ENCODE measurements at places on chromosomes 2 and 18.

DNA sequence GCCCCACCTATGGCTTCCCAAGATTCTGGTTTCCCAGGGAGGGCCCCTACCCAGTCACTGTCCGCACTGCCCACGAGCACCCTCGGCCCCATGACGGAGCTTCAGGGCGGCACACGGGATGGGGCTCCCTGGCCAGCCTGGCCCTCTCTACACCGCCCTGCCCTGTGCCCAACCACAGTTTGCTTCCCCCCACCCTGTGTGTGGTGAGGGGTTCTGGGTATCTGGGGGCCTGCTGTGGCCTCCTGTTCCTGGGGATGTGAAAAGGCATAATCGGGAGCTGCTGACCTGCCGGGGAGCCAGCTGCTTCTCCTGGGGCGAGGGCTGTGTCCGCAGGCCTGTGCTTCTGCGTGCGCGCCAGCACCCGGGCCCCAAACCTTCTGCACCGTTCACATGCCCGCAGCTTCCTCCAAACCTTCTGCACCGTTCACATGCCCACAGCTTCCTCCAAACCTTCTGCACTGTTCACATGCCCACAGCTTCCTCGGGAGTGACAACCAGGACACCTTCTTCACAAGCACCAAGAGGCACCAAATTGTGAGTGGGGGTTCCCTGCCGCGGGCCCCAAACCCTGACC, 12.4 kb downstream of the ANO7 start:
- no peak for DNase-seq

- no peak for DNase-seq
Observed at GRCh38 chr2:119294671-119295070, 71.0 kb downstream of the STEAP3 start.

DNA sequence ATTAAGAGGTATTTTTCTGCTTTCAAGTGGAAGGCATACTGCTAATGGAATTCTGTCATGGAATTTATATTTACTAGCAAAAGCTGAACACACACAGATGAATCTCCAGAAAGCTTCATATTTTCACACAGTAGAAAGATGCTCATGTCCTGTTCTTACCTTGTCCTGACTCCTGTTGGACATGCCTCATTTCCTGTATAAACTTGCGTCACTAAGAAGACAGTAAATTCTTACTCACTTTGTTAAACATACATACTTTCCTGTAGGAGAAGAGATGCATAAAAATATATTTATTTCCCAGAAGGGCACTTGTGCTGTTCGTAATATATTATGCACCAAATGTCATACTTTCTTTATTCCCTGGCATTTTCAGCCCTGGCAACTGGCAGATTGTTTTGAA, 238.3 kb upstream of the RASGRP3 start:
- DNase-seq, result no peak

DNA sequence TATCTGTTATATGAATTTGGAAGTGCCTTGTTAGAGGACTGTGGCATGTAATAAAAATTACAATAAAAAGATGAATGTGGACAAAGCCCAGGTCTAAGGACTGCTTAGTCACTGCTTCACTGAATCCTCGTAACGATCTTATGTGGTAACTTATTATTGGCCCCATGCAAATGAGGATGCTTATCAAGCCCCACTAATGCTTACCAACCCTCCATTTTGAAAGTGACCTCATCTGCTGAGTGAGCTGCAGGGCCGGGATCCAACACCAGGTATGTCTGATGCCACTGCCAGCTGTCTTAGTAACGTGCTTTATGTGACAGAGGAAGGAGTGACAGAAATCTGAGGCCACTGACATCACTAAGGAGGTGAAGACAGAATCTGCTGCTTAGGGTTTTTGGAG, 65.3 kb upstream of the CCDC85A start:
- DNase-seq, result no peak

- no peak for DNase-seq
Observed at GRCh38 chr2:101433465-101433864, 41.4 kb downstream of the RFX8 start.
